ENCODE measurements at places on chromosomes 11 and 22. TPM values are rescaled to one million over a fixed set of nuclear protein-coding genes. Genes with fewer than 3 reads are reported as not detected.

GRCh38 chr11:1888347-1888753 is 3.3 kb downstream of the PRR33 start:
- DNase-seq, result peak; percentile 44

- no peak for DNase-seq
These were observed 105.7 kb downstream of the RASSF10 start for GRCh38 chr11:13114566-13115379.

DNA sequence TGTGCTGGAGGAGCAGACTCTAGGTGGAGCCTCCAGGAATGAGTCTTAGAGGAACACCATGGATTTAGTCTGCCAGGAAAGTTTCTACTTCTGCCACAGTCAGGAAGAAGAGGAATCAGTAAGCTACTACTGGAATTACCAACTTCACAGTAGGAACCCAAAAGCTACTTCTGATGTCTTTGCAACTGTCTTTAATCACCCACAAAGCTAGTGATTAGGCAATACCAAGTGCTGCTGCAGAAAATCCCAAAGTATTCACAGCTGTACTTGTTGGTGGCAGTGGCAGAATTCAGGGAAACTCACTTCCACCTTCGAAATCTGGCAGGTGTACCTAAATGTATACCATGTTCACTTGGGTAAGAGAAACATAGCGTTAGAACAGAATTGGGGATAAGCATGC is 264.5 kb upstream of the SORL1-AS1 start:
- DNase-seq, result no peak

GRCh38 chr11:7593481-7593880 is 79.7 kb downstream of the PPFIBP2 start:
- no peak for DNase-seq

DNA sequence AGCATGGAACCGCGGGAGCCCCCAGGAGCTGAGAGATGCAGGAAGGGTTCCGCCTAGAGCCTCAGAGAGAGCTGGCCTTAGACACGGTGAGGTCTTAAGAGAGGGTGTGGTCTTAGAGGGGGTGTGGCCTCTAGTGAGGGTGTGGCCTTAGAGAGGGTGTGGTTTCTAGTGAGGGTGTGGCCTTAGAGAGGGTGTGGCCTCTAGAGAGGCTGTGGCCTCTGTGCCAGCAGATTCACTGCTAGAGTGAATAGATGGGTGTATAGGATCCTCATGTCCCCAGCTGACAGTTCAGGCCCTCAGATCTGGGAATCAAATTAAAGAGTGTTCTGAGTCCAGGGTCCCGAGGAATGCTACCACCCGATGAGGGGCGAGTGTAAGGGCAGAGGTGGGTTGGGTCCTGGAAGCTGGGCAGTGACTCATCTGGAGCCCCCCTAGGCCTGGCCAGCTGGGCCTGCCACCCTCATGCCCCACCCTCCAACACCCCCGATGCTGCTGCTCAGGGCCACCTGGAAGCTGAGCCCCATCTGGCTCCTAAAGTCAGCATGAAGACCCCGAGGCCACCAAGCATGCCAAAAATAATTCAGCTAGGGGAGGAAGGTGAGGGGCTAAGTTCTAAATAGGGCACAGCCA is 49.5 kb downstream of the IGF2 start:
- no peak for DNase-seq

Gene RRP7A
- 14.3 TPM for total RNA-seq
